ENCODE measurements at places on chromosomes 12 and 14. TPM values are rescaled to one million over a fixed set of nuclear protein-coding genes. Genes with fewer than 3 reads are reported as not detected.

DNA sequence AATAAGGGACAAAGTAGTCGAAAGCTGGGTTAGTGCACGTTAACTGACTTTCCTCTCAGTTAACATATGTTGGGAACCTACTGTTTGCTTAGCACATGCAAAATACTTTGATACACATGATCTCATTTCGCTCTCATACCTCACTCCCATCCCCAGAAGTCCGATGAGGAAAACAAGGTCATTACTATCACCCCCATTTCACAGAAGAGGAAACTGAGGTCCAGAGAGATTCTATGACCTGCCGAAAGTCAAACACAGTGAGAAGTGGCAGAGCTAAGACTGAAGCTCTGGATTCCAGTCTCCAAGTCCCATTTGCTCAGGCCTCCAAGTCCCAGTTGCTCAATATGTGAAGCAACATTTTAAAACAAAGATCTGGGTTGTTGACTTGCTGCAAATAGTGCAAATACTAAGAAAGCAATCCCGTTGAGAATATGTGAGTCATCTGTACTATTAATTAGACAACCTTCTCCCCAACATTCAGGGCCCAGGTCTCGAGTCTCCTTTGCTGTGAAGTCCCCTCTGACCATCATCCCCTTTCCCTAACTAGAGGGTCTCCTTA, 170.6 kb upstream of the PWP1 start:
- H3K4me3 ChIP-seq, result no peak overlapping the region
- H3K4me1 ChIP-seq, result no peaks in the 10 kb centered on the region
- H3K27me3 ChIP-seq, result peaks cover 4% of the 10 kb centered on the region
- H3K27ac ChIP-seq, result no peak overlapping the region

DNA sequence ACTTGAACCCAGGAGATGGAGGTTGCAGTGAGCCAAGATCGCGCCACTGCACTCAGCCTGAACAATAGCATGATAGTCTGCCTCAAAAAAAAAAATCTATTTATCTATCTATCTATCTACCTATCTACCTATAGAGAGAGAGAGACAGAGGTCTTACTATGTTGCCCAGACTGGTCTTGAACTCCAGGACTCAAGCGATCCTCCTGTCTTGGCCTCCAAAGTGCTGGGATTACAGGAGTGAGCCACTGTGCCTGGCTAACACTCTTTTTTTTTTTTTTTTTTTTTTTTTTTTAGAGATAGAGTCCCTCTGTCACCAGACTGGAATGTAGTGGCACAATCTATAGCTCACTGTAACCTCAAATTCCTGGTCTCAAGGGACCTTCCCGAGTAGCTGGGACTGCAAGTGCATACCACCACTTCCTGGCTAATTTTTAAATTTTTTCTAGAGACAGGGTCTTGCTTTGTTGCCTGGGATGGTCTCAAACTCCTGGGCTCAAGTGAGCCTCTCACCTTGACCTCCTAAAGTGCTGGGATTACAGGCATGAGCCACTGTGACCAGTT, 1.9 kb downstream of the FAM186A start:
- no peak overlapping the region for H3K4me3 ChIP-seq
- H3K27ac ChIP-seq, result no peak overlapping the region
- peaks cover 16% of the 10 kb centered on the region for H3K4me1 ChIP-seq
- no peaks in the 10 kb centered on the region for H3K27me3 ChIP-seq
- H3K36me3 ChIP-seq, result no peaks in the 10 kb centered on the region
- DNase-seq, result no peak

GRCh38 chr12:16187660-16188059, 89.8 kb downstream of the SLC15A5 start:
- no peaks in the 10 kb centered on the region for H3K27me3 ChIP-seq
- H3K27ac ChIP-seq, result no peak overlapping the region
- H3K36me3 ChIP-seq, result no peaks in the 10 kb centered on the region
- peaks cover 5% of the 10 kb centered on the region for H3K4me1 ChIP-seq
- no peak overlapping the region for H3K4me3 ChIP-seq
- no peak for DNase-seq

Gene KCNC2
- total RNA-seq, result not detected

GRCh38 chr12:37666069-37666781, 650.3 kb upstream of the ALG10B start:
- H3K4me3 ChIP-seq, result no peak overlapping the region
- H3K36me3 ChIP-seq, result peaks cover 6% of the 10 kb centered on the region
- no peaks in the 10 kb centered on the region for H3K4me1 ChIP-seq
- no peak for DNase-seq
- no peak overlapping the region for H3K27ac ChIP-seq
- H3K27me3 ChIP-seq, result no peaks in the 10 kb centered on the region

Gene VPS29
- total RNA-seq, result 89.0 TPM

Gene ANKRD33
- not detected for total RNA-seq

Gene OR8S1
- total RNA-seq, result not detected

Gene FGF23
- 0.25 TPM for total RNA-seq

Gene SMCO2
- total RNA-seq, result not detected
